Naive thymus-derived CD8-positive, alpha-beta T cell (primary cell): ENCODE measurements at places on chromosomes 11 and 22. TPM values are rescaled to one million over a fixed set of nuclear protein-coding genes. Genes with fewer than 3 reads are reported as not detected.
A peak's percentile ranks its signal among the peaks of the same experiment; 100 is the strongest.

GRCh38 chr11:77449060-77449521, 24.8 kb downstream of the PAK1 start:
- no peak for DNase-seq

- no peak for DNase-seq
Observed at GRCh38 chr22:36912694-36913426, 568 bp upstream of the CSF2RB start.

- DNase-seq, result no peak
Observed at GRCh38 chr11:71421392-71421950, 26.7 kb downstream of the DHCR7 start.

- no peak for DNase-seq
Observed at GRCh38 chr11:67694875-67695555, 20.6 kb upstream of the ALDH3B2 start.

- DNase-seq, result no peak
Observed at GRCh38 chr22:48918585-48919186, 909.0 kb downstream of the BRD1 start.

GRCh38 chr22:41038732-41039131, 53.7 kb upstream of the EP300 start:
- DNase-seq, result no peak

GRCh38 chr22:46578251-46578823, 40.9 kb upstream of the CELSR1 start:
- no peak for DNase-seq

GRCh38 chr11:57460022-57460757, at the start of gene RTN4RL2:
TSS of gene RTN4RL2 (plus strand) at chr11:57460528. CDS start at chr11:57460866, 338 bp downstream.
- peak; percentile 22 for DNase-seq

DNA sequence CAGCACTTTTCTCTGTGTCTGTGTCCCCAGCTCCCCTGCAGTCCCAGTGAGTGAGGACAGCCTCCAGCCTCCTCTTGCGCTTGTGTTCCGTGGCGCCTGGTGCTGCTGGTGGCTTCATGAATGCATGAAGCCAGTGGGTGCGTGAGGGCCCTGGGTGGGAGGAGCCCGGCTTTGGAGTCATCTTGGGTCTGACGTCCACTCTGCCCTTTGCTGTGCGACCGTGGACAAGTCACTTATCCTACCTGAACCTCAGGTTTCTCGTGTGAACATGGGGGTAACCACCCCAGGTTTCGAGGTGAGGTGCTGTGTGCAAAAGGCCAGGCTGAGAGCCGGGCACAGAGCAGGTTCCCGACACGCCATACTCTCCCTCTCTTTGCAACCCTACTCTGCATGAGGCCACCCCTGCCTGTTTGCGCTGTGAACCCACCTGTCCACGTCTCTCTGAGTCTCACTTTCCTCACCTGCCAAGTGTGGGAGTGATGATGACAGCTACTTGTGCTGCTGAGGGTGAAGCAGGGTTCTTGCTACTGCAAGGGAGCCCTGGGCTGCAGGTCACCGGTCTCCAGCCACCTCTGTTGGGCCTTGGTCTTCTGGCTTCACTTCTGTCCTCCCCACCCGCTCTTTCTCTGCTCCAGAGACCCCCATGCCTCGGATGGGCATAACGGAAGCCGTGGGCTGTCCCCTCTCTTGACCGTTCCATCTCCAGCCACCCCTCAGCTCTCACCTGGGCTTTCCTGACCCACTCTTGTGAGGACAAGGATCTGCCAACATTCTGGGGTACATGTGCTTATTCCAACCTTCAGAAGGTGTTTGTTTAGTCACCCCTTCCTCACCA, 537.6 kb downstream of the TBC1D22A start:
- DNase-seq, result no peak

DNA sequence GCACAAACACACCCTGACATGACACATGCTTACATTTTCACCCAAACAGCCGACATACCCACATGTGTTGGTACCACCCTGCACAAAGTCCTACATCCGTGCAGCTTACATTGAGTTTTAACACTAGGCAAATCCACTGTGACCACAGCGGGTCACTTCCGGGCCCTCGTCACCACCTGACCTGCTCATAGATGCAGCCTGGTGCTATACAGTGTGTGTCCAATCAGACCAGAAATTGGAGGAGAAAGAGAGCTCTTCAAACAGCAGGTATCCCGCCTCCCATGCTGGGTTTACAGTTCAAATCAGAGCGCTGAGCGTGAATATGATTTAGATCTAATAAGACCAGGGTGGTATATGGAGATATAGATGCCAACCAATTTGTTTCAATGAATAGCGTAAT, 35.4 kb downstream of the PHF21B start:
- no peak for DNase-seq

DNA sequence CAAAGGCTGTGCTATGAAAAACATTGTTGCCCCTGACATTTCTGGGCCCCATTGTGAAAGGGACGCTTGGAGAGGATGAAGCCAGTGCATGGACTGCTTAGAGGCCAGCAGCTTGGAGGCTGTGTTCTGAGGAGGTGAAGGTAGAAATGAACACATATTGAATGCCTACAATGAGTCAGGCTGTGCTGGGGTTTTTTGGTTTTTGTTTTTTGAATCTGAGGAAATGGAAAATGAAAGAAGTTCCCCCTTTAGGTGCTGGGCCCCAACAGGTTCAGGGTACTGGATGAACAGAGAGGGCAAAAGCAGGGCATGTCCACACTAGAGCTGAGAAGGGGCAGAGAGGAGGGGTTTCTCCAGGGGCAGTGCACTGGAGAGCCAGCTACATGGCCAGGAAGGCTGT, 166.1 kb upstream of the API5 start:
- DNase-seq, result no peak

Gene POTEH
- polyA plus RNA-seq, result not detected

Gene DGCR6
- 0.77 TPM for polyA plus RNA-seq

Gene ZFPL1
- 33.1 TPM for polyA plus RNA-seq
